ENCODE measurements at places on chromosomes 7 and 10. TPM values are rescaled to one million over a fixed set of nuclear protein-coding genes. Genes with fewer than 3 reads are reported as not detected.

Gene SLIT1
- total RNA-seq = 1.7 TPM

Gene CTNNA3
- total RNA-seq = 0.50 TPM

Gene THSD7A
- 1.7 TPM for total RNA-seq

Gene CASD1
- total RNA-seq = 39.0 TPM

Gene LRRC18
- total RNA-seq = not detected

Gene TRIP6
- total RNA-seq = 112 TPM

Gene LLCFC1
- total RNA-seq = not detected

Gene CTTNBP2
- total RNA-seq = 26.8 TPM

Gene JCAD
- 2.3 TPM for total RNA-seq

Gene PRPS1L1
- total RNA-seq = not detected

Gene SPACDR
- not detected for total RNA-seq

Gene CPA2
- not detected for total RNA-seq

Gene RP9
- 3.3 TPM for total RNA-seq

Gene GPR15LG
- total RNA-seq = not detected

Gene SPDYE2B
- not detected for total RNA-seq

Gene APBB1IP
- total RNA-seq = 0.14 TPM

Gene UCN3
- not detected for total RNA-seq

Gene LANCL2
- 10.7 TPM for total RNA-seq

Gene SAMD9L
- total RNA-seq = not detected

Gene MYPN
- not detected for total RNA-seq

Gene CARD11
- total RNA-seq = 29.0 TPM

Gene GRM3
- 1.9 TPM for total RNA-seq

Gene NKX2-3
- total RNA-seq = not detected

Gene TSPAN12
- total RNA-seq = 14.7 TPM

Gene NAT16
- not detected for total RNA-seq

Gene PDE6C
- total RNA-seq = not detected

Gene CYP2W1
- not detected for total RNA-seq

Gene CCL24
- not detected for total RNA-seq

Gene TMEM176A
- not detected for total RNA-seq

Gene ZNF736
- 15.0 TPM for total RNA-seq

Gene NUTM2A
- total RNA-seq = 0.27 TPM

Gene RBP3
- not detected for total RNA-seq

Gene HOXA11
- not detected for total RNA-seq

Gene CACNB2
- 5.9 TPM for total RNA-seq

Gene BICC1
- total RNA-seq = 2.2 TPM

Gene NEUROG3
- not detected for total RNA-seq

Gene C10orf53
- not detected for total RNA-seq

Gene TAS2R3
- 3.9 TPM for total RNA-seq

Gene TMEM60
- total RNA-seq = 23.1 TPM

Gene GPER1
- total RNA-seq = not detected

Gene PARD3
- total RNA-seq = 51.4 TPM

Gene NEUROD6
- not detected for total RNA-seq

Gene ZFAND4
- total RNA-seq = 26.0 TPM

All from GM23338 (cell line).